SHP77 treated with DMSO at 0.1 percent for 48 hours (cell line): ENCODE measurements at places on chromosomes 3 and 15.
A peak's percentile ranks its signal among the peaks of the same experiment; 100 is the strongest.

DNA sequence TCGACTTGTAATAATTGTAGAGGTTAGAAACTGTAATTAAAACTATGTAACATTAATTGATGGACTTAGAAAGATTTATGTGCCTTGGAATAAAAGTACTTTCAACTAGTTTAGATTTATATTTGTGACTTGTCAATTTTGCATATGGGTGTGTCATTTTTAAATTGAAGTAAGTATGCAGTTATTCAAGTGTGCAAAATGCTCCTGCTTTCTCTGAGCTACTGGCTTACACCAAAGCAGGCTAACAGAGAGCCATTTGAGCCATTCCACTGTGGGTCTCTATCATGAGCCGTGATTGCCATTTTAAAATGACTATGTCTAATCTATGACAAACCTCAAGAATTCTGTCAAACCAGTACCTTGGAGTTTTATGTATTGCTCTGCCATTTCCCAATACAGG lies 345.0 kb upstream of the MDFIC2 start:
- no peak for DNase-seq

DNA sequence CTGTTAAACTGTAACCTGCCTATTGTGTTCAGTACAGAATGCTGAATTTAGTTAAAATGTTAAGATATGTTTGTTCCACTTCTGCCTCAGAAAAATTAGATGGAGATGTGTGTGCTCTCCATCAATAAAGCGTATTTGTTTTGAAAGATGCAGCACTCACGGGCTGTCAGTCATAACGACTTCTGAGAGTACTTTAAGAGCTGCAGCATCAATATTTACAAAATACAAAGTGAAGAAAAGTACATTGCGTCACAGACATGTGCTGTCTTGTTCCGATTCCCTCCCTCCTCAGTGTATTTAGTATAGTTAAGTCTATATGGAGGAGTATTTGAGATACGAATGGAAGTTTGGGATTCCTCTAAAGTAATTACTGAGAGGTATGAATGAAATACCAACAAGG lies 166.6 kb downstream of the BBX start:
- DNase-seq = no peak

- DNase-seq = no peak
Observed at GRCh38 chr15:66619152-66619903, 53.5 kb upstream of the LCTL start.

GRCh38 chr3:4358273-4358672 lies 55.1 kb downstream of the SETMAR start:
- DNase-seq = no peak

DNA sequence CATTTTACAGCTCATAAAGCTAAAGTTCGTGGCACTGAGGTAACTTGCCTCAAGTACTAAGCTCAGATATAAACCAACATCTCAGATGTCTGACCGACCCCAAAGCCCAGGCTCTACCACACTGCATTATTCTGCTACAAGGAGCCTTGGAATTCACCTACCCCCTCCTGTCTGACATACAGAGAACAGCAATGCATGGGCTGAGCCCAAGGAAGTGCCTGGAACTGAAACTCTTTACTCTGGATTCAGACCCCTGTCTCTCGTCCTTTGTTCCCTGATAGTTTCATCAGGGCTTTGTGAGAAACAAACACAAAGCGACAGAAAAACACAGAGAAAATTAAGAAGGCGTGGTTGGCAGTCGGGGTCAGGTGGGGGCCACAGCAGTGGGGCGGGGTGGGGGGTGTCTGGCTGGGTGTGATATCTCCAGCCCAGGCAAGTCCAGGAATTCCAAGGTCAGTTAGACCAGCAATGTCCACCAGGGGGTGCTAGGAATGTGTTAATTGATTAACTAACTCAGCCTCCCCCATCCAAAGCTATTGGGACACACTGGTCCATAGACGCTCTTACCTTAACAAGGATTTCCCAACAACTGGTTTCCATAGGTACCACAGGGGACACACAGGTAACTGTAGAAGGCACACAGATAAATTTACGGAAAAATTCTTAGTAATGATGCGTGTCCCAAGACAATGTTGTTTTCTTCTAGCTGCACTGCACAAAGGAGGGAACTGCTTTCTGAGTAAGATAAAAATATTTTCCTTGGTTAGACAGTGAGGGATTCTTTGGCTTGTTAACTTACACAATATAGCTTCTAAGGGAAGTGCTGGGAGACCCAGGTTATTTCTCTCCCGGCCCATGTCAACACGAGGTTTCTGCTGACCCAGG lies 18.8 kb upstream of the SSUH2 start:
- DNase-seq = peak; percentile 38

DNA sequence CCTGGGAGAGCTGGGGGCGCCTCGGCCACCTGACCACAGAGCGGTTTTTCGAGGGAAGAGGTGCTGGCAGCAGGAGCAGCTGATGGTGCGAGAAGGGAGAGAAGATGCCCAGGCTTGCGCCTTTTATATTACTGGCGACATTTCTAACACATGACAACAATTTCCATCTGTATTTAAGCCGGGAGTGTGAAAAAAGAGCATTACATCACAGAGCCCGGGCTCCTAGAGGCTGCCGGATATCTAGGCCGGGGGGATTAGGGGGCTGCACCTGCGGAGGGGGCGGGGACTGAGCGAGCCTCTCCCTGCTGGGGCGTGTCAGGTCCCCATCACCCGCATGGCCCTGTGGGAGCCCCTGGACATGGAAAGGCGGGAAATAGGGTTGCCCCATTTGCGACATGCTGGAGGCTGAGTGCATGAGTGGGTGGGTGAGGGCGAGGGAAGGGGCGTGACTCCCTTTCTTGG lies 440.7 kb downstream of the MAGI1 start:
- DNase-seq = no peak

DNA sequence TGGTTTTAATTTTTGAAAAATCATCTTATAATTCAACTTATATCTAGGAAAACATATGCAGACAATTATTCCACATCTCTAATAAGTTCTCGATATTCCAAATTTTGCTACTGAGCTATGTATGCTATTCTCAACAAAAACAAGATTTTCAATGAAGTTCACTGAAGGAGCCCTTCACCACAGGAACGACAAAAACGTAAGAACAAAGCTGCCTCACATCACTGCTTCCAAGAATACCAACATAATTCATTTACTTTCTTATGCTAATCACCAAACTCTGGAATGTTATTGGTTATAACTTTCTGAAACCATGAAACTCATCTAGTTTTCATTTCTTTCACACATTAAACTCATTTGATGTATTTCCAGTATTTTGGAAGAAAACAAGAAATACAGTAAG lies 49.7 kb downstream of the GNB4 start:
- no peak for DNase-seq

DNA sequence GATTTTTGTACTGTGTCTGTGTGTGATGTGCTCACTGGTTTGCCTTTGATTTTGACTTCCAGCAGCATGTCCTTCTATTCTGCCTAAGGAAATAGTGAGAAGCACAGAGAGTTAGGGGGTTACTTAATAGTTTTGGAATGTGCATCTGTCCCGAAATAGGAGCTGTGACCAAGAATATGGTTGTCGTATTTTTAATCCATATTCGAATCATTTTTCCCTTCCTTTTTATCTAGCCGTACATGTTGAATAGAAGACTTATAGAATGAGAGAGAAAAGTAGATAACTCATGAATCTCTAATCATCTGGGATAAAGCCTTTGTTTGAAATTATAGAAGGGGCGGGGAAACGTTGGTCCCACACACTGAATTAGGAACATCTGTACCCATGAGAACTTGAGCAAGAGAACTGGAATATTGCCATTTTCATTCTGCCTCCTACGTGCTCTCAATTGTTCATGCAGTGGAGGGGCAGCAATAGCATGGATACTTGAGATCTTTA lies 23.6 kb downstream of the CRTC3 start:
- DNase-seq = no peak

GRCh38 chr3:56196700-56197099 lies 271.6 kb downstream of the ERC2 start:
- DNase-seq = no peak
